ENCODE measurements at places on chromosomes 5 and 9.

DNA sequence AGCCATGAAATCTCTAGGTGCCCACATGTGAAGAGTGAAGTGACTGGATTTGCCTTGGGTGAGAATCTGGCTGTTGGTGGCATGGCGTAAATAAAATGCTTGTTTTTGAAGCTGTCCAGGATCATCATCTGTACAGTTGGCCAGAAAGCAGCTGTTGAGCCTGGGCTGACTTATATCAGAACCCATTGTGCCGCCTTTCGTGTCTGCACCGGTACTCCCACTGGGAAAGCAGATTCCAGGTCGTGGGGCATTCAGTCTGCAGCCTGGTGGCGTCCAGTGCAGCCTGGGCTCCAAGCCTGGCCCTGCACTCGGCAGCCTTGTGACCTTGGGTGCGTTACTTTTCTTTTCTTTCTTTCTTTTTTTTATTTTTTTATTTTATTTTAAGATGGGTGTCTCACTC, 27.8 kb downstream of the PRRC2B start:
- no peak for DNase-seq

DNA sequence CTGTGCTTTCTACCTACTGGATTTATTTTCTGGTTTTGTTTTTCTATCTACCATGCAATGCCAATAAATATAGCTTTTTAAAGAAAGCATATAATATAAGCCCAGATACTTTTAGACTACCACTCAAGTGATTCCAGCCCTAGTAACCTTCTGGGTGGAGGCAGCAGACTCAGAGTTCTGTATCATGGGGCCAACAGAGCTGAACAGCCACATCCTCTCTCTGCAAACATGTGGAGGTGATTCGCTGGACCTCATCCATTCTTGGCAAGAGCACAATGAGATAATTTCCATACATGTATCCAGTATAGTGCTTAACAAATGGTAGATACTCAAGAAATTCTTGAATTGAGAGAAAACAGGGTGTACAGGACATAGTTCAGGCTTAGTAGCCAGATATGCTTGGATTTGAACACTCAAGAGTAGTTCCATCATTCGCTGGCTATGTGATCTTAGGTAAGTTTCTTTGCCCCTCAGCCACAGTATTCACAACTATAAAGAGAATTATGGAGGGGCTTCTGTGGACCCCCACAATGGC, 124.5 kb downstream of the ASTN2 start:
- no peak for DNase-seq

GRCh38 chr5:168603746-168604145, 24.6 kb upstream of the PANK3 start:
- no peak for DNase-seq

DNA sequence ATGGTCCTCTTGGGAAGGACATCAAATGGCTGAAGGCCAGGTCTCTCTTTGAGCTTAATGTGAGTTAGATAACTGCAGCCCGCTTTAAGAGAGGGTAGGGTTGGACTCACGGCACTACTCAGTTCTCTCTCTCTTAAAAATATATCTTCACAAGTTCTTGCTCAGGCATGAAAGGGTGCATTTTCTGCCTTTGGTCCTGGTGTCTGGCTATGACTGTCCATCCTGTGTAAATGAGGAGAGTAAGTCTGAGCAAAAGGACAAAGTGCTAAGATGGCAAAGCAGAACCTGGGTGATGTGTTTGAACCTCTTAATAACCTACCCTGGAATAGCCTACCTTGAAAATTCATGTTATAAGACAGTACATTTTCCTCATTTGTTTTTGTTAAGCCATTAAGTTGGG, 293.4 kb downstream of the PDE4D start:
- DNase-seq = no peak

Data from activated CD4-positive, CD25-positive, alpha-beta regulatory T cell treated with anti-CD3 and anti-CD28 coated beads, Interleukin-2, amount 50 U/mL, for 16 hours (primary cell).